ENCODE measurements at places on chromosomes 6 and 20. TPM values are rescaled to one million over a fixed set of nuclear protein-coding genes. Genes with fewer than 3 reads are reported as not detected.

DUSP22 gene
- 87.2 TPM for total RNA-seq

UBE2V1 gene
- total RNA-seq: 67.1 TPM

CGA gene
- not detected for total RNA-seq

OOEP gene
- total RNA-seq: not detected

SLC25A27 gene
- 25.0 TPM for total RNA-seq

VSX1 gene
- not detected for total RNA-seq

FKBP1C gene
- total RNA-seq: not detected

All from sigmoid colon (tissue), 7 donors.